ENCODE measurements at places on chromosomes 3 and 15.

DNA sequence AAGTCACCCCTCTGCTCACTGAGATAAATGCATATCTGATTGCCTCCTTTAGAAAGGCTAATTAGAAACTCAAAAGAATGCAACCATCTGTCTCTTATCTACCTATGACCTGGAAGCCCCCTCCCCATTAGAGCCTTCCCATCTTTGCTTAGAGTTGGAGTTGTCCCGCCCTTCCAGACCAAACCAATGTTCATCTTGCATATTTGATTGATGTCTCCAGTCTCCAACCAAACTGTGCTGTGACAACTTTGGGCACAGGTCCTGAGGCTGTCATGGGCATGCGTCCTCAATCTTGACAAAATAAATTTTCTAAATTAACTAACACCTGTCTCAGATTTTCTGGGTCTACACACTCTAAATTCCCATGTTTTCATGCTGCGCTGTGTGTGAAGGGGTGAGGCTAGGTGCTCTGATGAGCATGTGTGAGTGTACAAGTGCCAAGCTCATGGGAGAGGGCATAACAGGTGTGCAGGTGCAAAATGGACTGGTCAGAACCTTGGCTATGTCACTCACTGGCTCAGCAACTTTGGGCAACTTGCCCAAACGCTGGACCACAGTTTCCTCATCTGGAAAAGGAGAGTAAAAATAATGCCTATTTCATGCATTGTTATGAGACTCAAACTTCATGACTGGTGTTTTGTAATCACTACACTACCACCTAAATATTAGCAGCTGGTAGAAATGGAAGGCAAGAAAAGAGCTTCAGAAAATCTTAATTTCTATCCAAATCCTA lies 7.2 kb downstream of the DAPK2 start:
- DNase-seq = peak; percentile 49

DNA sequence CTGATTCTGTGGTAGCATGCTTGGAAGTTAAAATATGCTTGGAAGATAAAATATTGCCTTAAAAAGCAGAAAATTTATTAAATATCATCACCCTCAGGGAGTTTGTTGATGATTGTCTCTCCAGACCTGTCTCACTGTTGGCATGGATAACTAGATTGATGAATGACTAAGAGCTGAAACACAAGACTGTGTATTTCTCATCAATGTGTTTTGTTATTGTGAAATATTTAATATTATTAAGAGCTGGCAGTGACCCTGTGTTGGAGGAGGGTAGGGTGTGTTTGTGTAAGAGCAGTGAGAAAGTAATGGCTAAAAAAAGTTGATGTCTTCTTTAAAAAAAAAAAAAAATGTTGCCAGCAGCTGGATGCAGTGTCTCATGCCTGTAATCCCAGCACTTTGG lies 82.2 kb downstream of the ITPR1 start:
- DNase-seq = no peak

DNA sequence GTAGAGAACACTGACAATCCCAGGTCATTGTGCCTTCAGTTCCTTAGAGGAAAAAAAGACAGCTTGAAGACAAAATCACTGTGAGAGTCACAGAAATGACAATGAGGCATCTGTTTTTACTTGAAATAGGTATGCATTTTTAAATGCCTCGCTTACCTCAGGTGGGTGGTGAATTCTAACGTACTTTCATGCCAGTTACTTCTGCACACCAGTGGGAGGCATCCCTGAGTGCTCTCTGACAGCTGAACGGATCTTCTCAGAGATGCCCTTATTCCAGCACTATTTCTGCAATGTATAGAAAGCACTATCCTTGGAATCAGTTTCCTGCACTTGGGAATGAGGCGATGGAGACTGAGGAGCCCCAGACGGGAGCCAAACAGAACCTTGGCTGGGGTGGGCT lies 16.2 kb downstream of the DPH3 start:
- DNase-seq = no peak

- DNase-seq = peak; percentile 50
Measured at GRCh38 chr15:35289024-35289617, 204.0 kb upstream of the NANOGP8 start.

Data from inflammatory macrophage (primary cell).